ENCODE measurements at places on chromosomes 3 and 15.

DNA sequence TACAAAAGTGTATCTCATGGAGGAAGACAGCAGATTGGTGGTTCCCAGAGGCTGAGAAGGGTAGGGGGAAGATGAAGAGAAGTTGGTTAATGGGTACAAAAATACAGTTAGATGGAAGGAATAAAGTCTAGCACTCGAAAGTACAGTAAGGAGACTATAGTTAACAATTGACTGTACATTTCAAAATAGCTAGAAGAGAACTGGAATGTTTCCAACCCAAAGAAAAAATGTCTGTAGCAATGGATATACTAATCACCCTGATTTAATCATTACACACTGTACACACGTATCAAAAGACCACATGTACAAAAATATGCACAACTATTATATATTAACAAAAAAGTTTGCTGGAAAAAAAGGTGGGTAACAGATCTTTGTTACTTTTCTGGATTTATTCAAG, 57.3 kb downstream of the THRB start:
- DNase-seq, result no peak

- DNase-seq, result no peak
Measured at GRCh38 chr15:71715914-71716313, 94.4 kb upstream of the NR2E3 start.

DNA sequence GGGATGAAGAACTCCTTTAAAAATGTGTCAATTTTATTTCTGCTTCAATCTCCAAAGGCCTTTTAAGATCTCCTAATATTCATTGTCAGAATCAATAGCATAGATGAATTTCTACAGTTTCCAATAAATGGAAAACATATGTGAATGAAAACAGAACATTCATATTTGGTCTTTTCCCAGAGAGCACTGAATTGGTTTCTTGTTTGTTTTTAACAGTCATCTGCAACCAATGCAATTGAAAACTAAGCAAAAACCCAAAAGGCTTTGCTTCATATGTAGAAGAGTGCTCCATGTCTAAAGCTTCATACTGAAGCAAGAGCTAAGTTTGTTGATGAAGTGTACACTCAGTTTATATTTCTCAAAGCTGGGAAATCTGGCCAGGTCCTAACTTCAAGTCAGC, 426.5 kb upstream of the CDIN1 start:
- no peak for DNase-seq

- no peak for DNase-seq
Measured at GRCh38 chr3:37221407-37221806, 47.0 kb upstream of the LRRFIP2 start.

GRCh38 chr15:63072023-63072650, 29.6 kb downstream of the TPM1 start:
- no peak for DNase-seq

DNA sequence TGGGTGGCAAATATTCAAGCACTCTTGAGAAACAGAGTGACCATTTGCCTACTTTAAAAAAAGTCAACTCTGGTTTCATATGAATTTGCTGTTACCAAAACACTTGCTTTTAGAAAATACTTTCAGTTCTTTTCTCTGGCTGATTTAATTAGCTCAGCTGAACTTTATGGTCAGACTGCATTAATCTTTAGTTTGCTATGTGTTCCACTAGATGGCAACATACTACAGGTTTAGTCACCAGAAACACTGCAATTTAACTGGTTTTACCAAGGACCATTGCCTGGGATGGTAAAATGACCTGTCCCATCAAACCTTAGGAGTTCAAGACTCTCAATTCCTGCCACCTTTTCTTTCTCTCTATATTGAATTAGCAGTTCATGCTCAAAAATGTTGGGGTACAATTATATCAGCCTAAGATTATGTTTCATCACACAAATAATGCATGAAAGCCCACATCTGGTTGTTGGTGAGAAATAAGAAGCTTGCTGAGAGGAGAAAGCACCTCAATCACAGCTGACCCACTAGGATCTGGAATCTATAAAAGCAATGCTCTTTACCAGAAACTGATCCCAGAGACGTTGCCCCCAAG, 14.2 kb downstream of the EIF4E3 start:
- DNase-seq, result peak; percentile 14

DNA sequence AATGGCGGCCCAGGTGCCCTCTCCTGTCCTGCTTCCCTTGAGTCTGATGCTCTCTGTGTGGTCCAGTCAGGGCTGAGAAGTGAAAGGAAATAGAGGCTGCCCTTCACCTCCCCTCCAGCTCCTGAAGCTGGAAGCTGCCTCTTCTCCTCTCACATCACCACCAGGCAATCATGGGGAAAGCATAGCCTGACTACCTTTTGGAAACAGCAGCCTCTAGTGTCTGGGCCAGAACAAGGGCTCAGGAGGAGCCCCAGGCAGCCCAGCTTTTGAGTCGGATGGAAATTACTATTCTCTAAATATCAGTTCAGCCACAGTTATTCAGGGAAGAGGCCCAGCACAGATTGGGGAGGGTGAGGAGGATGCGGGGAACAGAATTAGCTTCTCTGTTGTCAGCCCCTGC, 43.3 kb upstream of the CCDC174 start:
- DNase-seq, result no peak

DNA sequence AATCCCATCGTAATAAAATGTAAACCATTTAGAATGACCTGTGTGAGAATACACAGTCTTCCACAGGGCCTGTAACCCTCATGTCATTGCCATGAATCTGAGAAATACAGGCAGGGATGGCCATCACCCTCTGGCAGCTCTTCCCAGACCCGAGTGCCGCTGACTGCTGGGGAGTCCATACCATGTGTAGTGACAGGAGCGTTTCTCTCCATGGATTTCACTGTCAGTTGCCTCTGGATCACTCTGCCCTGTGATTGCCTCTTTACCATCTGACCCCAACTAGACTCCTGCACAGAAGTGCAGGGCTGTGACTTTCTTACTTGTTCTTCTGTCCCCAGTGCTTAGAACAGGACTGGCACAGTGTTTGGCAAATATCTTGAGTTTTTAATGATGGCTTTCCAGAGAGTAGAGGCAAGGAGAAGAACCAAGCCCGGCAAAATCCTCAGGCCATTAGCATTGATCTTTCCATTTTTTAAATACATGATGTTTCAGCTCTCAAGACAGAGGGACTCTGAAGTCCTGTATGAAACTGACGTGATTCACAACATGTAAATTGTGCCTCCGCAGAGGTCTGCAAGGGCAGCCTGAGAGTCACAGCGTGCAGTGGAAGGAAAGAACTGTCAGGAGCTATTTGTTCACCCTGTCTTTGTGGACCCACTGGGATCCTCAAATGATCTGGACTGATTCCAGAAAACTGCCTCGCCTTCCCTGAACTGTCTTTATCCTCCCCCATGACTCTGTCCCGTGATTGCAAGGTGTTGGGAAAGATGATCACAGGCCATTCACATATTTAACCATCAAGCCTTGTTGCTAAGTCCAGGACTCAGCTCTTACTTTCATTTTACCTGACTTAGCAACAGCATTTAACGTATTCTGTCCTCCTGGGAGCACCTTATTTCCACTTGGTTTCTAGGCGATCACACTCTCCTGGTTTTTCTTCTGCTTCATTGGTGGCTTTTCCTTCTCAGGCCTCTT, 354.9 kb downstream of the EPHB1 start:
- DNase-seq, result no peak

GRCh38 chr3:155548195-155548594, 196.7 kb downstream of the PLCH1 start:
- DNase-seq, result no peak

GRCh38 chr15:28191832-28192231, 92.7 kb upstream of the OCA2 start:
- no peak for DNase-seq

Measured in COR-L47 (cell line).